ENCODE measurements at places on chromosomes 11 and 22.

DNA sequence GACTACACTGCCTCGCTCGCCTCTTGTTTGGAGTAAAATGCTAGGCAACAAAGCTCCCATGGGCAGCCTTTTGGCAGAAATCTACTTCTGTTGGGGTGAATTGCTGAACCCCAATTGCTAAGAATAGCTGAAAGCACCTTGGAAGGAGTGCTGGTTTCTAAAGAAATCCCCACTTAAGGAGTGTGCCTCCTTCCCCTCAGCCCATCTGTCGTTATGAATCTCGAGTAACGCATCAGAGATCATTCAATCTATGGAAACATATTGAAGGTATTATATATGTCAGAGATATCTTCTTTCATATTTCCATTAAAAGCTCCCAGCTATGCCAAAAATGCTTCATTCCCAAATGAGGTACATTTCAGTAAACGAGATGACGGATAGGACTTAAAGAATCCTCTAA is 229.6 kb upstream of the BLID start:
- DNase-seq = no peak

- DNase-seq = no peak
Measured at GRCh38 chr22:36659762-36660509, 43.6 kb downstream of the CACNG2 start.

DNA sequence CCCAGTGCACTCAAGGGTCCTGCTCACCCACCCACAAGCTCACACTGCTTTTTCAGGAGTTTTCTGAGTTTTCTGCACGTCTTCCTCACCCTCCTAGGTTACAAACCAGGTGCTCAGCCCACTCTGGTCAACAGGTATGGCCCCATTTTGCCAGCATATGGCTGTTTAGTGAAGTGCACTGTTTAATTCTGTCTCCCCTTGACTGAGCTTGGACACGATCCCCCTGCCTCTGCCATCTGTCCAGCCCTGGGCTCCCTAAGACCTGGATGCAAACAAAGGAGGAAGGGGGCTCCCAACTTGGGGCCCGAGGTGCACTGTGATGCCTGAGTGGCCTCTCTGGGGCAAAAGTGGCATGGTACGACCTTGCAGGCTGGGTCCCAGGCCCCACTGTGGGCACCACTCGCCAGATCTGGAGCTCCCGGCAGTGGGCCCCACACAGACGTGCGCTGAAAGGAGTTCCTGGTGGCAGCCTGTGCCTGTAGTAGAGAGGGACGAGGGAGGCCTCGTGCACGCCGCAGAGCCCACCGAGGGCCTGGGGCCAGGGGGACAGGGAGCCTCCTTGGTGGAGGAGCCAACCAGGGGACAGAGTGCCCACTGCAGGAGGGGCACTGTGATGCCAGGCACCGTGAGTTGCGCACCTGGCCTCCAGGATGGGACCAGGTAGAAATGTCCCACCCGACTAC is 37.3 kb upstream of the COMT start:
- DNase-seq = no peak

DNA sequence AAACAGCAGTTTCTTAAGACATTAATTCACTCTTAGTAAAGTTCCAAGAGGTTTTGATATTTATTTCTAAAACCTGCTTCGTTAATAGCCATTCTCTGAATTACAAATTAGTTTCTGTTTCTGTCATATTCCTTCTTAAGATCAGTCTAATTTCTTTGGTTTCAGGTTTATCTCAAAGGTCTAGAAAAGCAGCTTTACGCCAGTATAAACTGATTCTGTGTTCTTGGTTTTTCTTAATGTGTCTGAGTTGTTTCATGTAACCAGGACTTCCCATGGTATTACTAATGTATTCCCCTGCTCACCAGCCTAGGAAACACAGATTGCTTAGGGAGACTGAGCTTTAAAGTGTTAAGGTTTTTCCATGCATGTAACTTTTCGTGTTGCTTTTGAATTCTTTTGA is 6.8 kb upstream of the ACY3 start:
- no peak for DNase-seq

DNA sequence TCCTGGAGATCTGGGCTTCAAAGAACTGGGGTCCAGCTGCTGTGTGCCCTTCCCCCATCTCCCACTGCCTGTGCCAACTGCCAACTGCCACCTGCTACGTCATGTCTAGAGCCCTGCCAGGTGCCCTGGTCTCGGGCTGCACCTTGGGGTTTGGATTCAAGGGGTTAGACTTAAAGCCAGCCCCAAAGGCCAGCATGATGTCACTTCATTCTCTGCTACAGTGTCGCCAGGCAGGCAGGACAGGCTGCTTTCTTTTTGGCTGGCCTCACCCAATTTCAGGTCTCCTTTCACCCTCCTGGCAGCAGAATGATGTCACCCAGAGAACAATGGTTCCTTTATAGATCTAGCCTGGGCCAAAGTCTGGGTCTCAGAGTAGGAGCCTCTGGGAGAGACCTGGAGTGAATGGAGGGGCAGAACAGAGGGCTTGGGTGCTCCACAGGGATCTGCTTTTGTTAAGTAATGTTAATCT is 79.5 kb upstream of the CRYBB3 start:
- DNase-seq = no peak

DNA sequence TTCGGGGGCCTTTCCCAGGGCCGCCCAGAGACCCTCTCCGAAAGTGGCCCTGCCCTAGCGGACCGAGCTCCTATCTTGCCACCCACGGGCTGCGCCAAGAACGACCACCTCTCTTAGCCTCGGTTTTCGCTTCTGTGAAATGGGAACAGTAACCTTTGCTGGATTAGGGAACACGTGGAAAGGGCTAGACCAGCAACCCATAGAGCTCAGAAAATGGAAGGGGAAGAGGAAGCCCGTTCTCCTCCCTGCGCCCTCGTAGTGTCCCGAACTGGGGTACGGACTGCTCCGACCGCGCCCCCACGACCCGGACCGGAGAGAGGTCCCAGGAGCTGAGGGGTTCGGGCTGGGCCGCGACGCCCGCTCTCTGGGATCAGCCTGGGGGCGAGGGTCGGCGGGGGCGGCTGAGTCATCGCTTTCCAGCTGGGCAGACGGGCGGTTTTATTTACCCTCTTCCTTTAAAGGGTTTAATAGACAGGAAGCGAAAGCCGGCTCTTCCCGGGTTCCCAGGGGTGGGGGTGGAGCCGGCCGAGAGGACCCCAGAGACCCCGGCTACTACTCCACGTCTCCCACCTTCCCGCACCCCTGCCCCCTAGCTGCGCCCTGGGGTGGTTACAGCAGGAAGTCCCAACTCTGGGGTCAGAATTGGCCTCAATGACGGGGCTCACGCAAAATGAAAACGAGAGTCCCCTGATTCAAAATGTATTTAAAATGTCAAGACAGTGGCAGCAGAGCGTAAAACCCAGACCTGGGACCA is 907 bp upstream of the PHLDA2 start:
- DNase-seq = peak; percentile 58

GRCh38 chr11:18704698-18705097 is 6.1 kb downstream of the TMEM86A start:
- no peak for DNase-seq
